CD4-positive, alpha-beta T cell (primary cell): ENCODE measurements at places on chromosomes 3 and 15. TPM values are rescaled to one million over a fixed set of nuclear protein-coding genes. Genes with fewer than 3 reads are reported as not detected.

TMEM212 gene
- not detected for total RNA-seq

POPDC2 gene
- total RNA-seq: 2.6 TPM

P2RY13 gene
- total RNA-seq: not detected

THBS1 gene
- total RNA-seq: 10.5 TPM

AAGAB gene
- 15.6 TPM for total RNA-seq

OSBPL10 gene
- total RNA-seq: not detected

GPR160 gene
- 5.7 TPM for total RNA-seq

ADGRG7 gene
- not detected for total RNA-seq

FAM131A gene
- total RNA-seq: 11.0 TPM

HRH1 gene
- total RNA-seq: not detected

STAC gene
- total RNA-seq: not detected

RTP3 gene
- not detected for total RNA-seq

CEP19 gene
- total RNA-seq: 0.64 TPM

CACNA2D3 gene
- 0.08 TPM for total RNA-seq

MCF2L2 gene
- total RNA-seq: 4.1 TPM

LTK gene
- total RNA-seq: 9.7 TPM

ADIPOQ gene
- total RNA-seq: not detected
